ENCODE measurements at places on chromosomes 13 and 19.

DNA sequence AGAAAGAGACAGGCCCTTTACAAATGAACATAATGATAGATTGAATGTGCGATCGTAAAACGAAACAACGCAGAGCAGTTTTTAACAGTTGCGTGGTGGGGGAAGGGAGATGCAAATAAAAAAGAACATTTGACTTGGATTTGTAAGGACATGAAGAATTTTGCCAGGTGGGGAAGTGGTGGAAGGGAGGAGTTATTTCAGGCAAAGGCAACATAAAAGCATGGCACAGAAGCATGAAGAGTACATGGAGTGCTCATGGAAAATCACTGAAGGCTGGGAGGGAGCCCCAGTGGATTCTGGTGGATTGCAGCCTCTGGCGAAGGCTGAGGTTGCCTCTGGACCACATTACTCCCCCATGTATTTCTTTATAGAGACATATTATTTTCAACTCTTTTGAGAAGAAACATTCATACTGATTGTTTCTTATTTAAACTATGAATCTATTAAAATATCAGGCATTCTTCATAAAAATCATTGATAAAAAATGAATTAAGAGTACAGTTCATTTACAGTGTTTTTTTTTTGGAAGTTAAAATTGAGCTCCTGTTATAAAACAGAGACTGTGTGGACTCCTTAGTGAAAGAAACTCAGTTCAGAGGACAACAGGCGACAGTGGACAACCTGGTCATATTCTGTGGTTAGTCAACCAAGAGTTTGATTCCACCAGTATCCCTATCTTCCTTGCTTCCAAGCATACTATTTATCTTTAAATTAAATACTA is 57.5 kb downstream of the STARD13 start:
- no peak for DNase-seq

DNA sequence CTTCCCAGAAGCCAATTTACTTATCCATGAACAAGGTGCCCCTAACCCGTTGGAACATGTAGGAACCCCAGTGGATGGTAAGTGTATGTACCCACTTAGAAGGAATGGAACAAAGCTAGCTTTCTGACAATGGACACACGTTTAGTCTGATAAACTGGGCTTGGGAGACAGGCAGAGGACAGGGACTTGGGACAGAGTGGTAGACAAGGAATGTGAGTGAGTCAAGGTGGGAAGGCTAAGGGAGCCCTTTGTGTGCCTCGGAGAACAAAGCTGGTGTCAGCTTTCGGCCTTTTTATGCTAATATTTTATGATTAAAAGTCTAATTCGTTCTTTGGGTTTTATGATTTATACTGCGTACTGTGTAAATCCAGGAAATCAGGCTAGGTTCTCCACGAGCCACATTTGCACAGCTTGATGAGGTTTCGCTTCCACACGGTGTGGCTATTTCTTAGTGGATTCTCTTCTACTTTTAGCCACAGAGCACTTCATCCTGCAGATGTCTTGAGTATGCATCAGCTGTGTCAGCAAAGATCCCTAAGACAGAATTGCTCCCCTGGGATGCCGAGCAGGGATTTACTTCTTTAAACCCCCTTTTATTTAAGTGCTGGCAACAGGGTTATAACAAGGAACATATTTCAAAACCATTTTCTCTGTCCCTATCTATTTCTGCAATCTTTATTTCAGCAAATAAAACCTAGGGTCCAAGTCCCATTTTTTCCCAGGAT is 258.5 kb downstream of the DLEU7 start:
- no peak for DNase-seq

DNA sequence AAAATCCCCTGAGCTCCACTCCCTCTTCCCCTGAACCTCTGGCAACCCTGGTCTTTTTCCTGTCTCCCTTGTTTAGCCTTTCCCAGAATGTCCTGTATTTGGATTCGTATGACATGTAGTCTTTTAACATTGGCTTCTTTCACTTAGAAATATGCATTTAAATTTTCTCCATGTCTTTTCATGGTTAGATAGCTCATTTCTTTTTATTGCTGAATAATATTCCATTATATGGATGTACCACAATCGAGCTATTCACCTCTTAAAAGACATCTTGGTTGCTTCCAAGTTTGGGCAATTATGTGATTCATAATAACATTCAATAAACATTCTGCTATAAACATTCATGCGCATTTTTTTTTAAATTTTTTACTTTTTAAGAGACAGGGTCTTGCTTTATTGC is 99.6 kb upstream of the ZNF536 start:
- DNase-seq: no peak

DNA sequence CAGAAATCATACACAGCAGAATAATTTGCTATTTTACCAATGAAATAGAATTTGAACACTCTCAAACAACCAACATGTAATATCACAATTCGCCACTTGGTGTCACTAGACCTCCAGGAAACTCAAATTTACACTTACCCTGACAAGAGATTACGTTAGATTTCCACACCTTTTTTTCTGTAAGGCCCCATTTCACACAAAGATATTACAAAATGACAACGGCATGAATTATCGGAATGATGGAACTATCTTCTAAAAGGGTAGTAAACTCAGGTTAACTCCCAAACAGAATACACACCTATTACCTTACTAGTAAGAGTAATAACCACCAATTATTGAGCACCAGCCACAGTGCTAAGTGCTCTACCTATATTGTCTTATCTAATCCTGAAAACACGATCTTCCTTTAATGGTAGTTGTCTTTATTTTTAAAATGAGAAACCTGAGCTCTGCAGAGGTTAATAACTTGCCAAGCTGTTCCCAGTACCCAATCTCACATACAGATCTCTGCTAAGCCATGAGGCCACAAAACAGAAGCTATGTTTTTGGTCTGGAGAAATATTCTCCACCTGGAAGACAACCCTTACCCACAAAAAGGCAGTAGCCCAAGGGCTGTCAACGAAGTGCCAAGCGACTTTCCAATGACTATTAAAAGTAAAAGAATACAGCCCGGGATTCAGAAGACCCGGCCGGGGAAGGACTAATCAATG is 152.4 kb downstream of the DCLK1 start:
- peak; percentile 59 for DNase-seq

DNA sequence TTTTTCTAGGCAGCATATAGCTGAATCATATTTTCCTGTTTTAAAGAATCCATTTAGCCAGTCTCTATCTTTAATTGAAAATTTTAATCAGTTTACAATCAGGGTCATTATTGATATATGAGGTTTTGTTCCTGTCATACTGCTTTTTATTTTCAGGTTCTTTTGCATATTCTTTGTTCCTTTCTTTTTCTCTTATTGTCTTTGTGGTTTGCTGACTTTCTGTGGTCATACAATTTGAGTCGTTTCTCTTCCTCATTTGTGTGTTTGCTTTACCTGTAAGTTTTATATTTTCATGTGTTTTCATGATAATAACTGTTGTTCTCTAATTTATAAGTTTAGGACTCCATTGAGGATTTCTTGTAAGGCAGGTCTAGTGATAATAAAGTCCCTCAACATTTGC is 812.6 kb downstream of the DACH1 start:
- no peak for DNase-seq

DNA sequence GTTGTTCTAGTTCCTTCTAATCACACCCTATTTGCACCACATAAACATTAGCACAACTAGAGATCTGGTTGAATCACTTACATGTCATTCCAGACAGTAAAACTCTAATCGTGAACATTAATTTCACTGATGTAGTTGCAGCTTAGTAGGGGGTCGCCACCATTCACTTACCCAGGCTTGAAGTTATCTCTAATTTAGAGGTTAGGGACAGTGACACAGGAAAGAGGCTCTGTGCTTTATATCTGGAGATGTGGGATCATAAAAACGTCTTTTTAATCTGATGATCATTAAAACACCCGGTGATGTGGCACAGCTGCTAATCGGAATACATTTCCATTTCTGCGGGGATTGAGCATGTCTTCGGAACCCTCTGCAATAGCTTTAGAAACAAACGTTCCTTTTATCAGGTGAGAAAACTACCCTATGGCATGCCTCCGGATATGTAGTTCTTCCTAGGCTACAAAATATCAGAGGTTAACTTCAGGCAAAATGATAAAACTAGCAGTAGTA is 523.0 kb downstream of the MYO16 start:
- DNase-seq: no peak

- no peak for DNase-seq
Observed at GRCh38 chr13:103354171-103354570, 288.0 kb upstream of the SLC10A2 start.

GRCh38 chr19:8705742-8706141 is 7.1 kb upstream of the ACTL9 start:
- no peak for DNase-seq

GRCh38 chr19:15769586-15769985 is 17.9 kb upstream of the OR10H5 start:
- no peak for DNase-seq

GRCh38 chr19:48629297-48629598 is 7.9 kb downstream of the DBP start:
- no peak for DNase-seq

DNA sequence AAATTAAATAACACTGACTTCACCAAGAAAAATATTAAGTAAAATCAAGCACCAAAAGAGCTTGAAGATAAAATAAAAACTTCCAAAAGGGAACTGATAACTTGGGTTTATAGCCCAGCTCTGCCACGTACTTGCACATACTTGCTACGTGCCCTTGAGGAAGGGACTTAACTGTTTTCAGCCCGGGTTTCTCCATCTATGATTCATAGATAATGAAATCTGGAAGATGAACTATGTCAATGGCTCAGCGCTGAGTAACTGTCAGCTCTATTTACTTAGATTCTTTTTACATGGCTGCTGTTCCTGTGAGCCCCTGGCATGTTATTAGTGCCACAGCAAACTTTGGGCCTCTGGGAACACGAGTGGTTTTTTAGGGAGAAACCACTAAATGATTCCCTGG is 9.6 kb upstream of the ZC3H13 start:
- no peak for DNase-seq

- DNase-seq: no peak
Observed at GRCh38 chr13:52004511-52005170, 6.6 kb downstream of the ATP7B start.

DNA sequence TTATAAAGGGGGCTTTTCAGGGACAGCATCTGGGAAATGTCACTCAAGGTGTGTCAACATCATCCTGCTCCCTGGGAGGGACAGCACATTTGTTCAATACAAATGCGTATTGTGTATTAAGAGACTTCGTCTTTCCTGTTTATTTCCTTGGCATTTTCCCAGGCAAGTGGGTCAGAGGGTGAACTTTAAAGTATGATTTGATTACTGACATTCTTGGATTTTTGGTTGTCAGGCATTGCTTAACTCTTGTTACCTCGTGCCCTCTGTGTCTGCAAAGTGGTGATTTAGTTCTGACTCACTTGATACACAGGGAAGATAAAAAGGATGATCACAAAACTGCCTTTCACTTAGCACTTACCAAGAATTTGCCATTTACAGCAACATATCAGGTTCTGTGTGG is 292.7 kb downstream of the SUCLA2 start:
- DNase-seq: no peak

DNA sequence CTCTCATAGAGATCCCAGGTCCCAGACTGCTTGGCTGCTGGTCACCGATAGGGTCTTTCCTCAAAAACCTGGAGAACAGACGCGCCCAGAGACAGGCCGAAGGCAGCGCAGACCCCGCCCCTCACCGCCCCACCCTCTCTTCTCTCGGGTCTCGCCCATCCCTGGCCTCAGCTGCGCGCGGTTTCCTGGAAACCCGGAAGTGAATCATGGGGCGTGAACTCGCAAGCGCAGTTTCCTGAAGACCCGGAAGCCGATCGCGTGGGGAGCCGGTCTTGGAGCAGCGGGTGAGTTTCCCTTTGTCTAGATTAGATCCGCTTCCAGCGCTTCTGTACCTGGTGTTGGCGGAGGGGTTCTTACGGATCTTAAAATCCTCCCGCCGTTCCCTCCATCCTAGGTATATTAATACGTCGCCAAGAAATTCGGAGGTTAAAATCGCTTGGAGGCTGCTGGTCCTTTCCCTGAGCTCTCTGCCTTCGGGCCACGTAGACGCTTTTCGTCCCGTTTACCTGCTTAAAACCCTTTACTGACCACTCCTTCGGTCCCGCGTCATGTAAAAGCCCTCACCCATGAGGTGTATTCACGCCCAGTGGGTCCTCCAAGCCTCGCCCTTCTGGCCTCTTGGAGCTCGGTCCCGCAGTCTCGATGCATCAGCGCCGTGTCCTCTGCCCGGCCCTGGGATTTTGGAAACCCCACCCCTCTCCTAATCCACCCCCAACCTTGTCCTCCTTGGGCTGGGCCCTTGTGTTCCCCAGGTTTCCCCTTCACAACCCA is at the start of gene ZNF578:
ZNF578 (plus strand) TSS at position 230 of the 771 bp plus-strand sequence. CDS start 48,293 bp downstream, outside the sequence.
- DNase-seq: peak; percentile 79

DNA sequence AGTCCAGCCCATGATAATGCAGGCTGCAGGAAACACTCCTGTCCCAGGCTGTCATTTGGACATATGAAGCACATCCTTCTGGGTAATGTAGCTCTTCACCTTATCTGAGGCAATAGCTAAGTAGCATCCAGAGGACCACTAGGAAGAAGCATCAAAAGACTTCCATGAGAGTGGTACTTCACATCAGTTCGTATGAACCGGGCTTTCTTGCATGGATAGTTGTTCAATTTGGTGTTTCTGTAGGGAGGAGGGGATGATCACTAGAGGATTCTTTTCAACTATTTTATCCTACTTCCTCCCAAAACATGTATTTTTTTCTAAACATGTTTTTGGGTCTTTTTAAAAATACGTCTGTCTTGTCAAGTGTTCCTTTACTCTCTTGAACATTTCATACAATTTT is 12.9 kb downstream of the ZNF302 start:
- DNase-seq: no peak

- no peak for DNase-seq
Observed at GRCh38 chr13:39119422-39119821, 81.2 kb downstream of the NHLRC3 start.

- no peak for DNase-seq
Observed at GRCh38 chr19:48890551-48890950, 8.0 kb downstream of the TULP2 start.

GRCh38 chr19:45499196-45500180 is 1.2 kb downstream of the PPM1N start:
- no peak for DNase-seq

GRCh38 chr13:94063096-94063495 is 416.4 kb downstream of the DCT start:
- no peak for DNase-seq

- peak; percentile 14 for DNase-seq
Observed at GRCh38 chr13:111429064-111429558, 108.7 kb downstream of the TEX29 start.

DNA sequence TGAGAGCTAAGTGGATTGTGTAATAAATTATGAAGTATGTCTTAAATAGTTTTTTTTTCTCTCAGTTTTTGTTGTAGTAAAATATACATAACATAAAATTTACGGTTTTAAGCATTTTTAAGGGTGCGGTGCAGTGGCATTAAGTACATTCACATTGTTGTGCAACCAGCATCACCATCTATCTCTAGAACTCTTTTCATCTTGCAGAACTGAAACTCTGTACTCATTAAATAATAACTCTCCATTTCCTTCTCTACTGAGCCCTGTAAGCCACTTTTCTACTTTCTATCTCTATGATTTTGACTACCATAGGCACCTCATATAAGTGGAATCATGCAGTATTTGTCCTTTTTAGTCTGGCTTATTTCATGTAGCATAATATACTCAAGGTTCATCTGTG is 87.1 kb downstream of the GJA3 start:
- no peak for DNase-seq

GRCh38 chr19:807627-808422 is 10.6 kb downstream of the PTBP1 start:
- DNase-seq: no peak
